ENCODE measurements at places on chromosomes 2 and 18. TPM values are rescaled to one million over a fixed set of nuclear protein-coding genes. Genes with fewer than 3 reads are reported as not detected.

The CNDP1 gene
- not detected for total RNA-seq

The ANKRD62 gene
- total RNA-seq, result 0.12 TPM

The RBM43 gene
- total RNA-seq, result 9.4 TPM

The TGFA gene
- total RNA-seq, result 9.1 TPM

The BMP10 gene
- total RNA-seq, result 1.4 TPM

The SNORC gene
- total RNA-seq, result 0.96 TPM

The HOXD4 gene
- total RNA-seq, result 0.84 TPM

The RNF138 gene
- total RNA-seq, result 25.8 TPM

The NYAP2 gene
- total RNA-seq, result 0.93 TPM

The IKZF2 gene
- total RNA-seq, result 16.4 TPM

The FAM124B gene
- 4.4 TPM for total RNA-seq

- DNase-seq, result peak; percentile 54
These were observed 11.0 kb downstream of the CAPG start for GRCh38 chr2:85399183-85399455.

GRCh38 chr2:8882094-8882493 lies 44.7 kb upstream of the KIDINS220 start:
- DNase-seq, result no peak

- DNase-seq, result no peak
These were observed 4.6 kb downstream of the DOCK10 start for GRCh38 chr2:225037415-225038230.

- DNase-seq, result no peak
These were observed 8.4 kb downstream of the HOXD8 start for GRCh38 chr2:176137906-176138305.

GRCh38 chr2:24871852-24872333 lies 48.1 kb downstream of the ADCY3 start:
- no peak for DNase-seq

- no peak for DNase-seq
These were observed 200.6 kb upstream of the RASGRP3 start for GRCh38 chr2:33275689-33276444.

DNA sequence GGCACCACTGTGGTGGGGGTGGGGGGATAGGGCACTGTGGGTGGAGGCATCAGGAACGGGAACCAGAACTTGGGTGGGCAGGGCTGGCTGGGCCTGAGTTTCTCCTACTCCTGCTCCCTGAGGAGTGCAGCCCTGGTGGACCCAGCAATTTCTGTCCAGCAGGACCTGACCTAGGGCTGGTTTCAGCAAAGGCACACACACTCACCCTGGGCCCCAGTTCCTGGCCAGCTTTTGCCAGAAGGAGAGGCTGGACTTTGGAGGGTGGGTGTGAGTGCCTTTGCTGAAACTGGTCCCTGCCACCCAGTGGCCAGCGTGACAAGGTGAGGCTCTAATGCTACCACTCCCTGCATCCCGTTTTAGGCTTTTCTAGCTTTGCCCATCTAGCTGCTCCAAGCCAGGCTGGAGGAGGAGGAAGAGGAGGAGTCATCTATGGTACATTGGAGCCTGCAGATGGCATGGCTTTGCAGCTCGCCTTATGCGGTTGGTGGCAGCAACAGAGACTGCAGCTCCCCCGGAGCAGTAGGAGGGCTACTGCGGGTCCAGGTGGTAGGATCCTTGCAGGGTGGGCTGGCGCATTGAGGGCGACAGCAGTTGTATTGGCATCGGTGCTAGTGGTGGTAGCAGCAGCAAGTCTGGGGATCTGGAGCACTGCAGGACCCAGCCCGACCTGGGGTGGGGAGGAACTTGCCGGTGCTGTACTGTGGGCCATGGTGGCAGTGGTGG lies 40.4 kb upstream of the IMP4 start:
- peak; percentile 55 for DNase-seq

- DNase-seq, result no peak
These were observed 168.3 kb downstream of the NR4A2 start for GRCh38 chr2:156164091-156164720.

DNA sequence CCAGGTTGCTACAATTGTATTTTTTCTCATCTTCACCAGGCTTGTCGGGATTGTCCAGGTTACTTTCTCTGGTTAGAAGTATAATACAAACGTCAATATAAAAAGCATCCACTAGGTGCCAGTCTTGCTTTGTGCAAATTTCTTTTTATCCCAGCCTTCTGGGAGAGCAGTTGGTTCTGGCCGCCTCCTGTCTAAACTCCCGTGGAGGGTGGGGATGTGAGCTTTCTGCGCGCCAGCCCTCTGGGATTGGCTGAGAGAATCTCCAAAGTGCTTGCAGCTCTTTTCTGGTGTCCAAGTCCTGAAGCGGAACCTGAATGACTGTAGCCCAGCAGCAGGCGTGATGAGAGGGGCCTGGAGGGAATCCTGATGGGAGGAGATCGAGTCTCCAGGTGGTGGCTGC lies 22.4 kb upstream of the TOGARAM2 start:
- DNase-seq, result no peak

DNA sequence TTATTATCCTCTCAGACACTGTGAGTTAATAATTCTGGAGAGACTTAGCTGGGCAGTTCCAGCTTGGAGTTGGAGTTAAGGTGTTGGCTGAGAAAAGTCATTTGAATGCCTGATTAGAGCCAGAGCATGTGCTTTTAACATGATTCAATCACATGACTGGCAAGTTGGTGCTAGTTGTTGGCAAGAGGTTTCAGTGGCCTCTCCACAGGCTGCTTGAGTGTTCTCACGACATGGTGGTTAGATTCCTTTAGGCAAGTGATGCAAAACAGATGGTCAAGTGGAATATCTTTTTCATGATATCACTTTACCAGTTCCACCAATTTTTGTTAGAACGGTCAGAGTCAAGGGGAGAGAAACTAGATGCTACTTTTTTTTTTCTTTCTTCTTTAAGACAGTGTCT lies 262.7 kb upstream of the FN1 start:
- no peak for DNase-seq

DNA sequence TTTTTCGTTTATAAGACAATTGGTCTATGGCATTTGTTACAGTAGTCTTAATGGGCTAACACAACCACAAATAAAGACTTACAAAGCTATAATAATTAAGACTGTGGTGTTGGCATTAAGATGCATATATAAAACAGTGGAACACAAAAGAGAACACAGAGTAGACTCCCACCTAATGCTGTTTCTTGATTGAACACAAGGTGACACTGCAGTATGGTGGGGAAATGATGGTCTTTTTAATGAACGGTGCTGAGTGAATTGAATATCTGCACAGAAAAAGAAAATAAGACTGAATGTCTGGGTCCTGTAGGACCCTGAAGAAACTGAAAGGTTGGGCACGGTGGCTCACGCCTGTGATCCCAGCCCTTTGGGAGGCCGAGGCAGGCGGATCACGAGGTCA lies 1136.6 kb upstream of the NXPH2 start:
- no peak for DNase-seq

- no peak for DNase-seq
These were observed 89.7 kb upstream of the ATG16L1 start for GRCh38 chr2:233161730-233162129.

- DNase-seq, result no peak
These were observed 196.5 kb downstream of the TFCP2L1 start for GRCh38 chr2:121088251-121089165.

GRCh38 chr2:203783496-203784203 lies 77.2 kb downstream of the CD28 start:
- no peak for DNase-seq
